ENCODE measurements at places on chromosomes 7 and 10. TPM values are rescaled to one million over a fixed set of nuclear protein-coding genes. Genes with fewer than 3 reads are reported as not detected.

Gene SPDYE5
- total RNA-seq: not detected

Gene PRR15
- not detected for total RNA-seq

DNA sequence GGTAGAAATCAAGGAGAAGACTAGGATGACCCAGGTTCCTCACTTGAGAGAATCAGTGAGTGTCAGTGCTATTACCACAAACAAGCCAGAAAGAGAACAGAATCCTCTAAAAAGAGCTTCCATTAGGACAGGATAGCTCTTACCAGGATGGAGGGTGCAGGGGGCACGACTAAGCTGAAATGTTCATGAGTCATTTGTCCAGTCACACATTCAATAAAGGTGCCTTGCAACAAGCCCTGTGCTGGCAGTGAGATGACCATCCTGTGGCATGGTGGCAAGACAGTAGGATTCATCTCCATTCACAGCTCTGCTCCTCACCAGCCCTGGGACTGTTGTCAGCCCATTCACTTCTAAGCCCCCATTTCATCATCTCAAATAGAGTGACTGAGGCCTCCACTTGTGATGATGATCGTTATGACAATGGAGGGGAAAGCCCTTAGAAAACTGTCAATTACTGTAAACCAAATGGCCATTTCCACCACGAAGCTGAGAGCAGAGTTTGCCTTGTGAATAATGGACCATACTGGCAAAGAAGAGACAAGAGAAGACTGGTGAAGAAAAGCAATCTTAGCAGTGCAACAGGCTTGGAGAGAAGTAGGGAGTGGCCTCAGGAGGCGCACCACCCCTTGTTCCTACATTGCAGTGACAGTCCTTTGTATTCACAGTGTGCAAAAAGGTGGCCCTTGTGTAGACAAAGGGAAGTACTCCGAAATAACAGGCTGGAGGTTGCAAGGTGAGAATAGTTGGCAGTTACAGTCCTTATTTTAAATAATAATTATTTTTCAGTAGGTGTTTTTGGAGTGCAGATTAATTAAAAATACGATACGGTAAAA, 9.0 kb upstream of the WIPF3 start:
- no peak for DNase-seq
- no peaks in the 10 kb centered on the region for H3K36me3 ChIP-seq
- no peak overlapping the region for H3K4me3 ChIP-seq

- H3K4me3 ChIP-seq: no peak overlapping the region
- no peaks in the 10 kb centered on the region for H3K36me3 ChIP-seq
- H3K27me3 ChIP-seq: peaks cover 4% of the 10 kb centered on the region
- peaks cover 8% of the 10 kb centered on the region for H3K4me1 ChIP-seq
- DNase-seq: no peak
Observed at GRCh38 chr10:96292971-96293920, 11.0 kb upstream of the DNTT start.

DNA sequence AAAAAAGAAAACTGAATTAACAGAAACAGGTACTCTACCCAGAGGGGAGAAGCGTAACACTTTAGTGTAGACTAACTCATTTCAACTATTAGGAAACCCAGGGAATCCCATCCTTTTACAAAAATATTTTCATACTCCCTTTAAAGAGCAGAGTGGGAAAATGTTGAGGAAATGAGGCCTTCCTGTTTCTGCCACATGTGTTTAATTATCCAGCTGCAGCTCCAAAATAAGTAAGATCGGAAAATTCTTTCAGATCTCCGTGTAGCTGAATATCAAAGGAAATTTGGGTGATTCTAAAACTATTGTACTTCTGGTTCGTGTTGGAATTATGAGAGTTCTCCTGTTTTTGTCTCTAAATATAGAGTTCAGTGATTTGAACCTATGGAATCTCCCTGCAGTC, 58.0 kb upstream of the CAV2 start:
- no peak overlapping the region for H3K27ac ChIP-seq
- H3K36me3 ChIP-seq: no peaks in the 10 kb centered on the region
- DNase-seq: no peak
- no peaks in the 10 kb centered on the region for H3K4me1 ChIP-seq
- H3K4me3 ChIP-seq: no peak overlapping the region

DNA sequence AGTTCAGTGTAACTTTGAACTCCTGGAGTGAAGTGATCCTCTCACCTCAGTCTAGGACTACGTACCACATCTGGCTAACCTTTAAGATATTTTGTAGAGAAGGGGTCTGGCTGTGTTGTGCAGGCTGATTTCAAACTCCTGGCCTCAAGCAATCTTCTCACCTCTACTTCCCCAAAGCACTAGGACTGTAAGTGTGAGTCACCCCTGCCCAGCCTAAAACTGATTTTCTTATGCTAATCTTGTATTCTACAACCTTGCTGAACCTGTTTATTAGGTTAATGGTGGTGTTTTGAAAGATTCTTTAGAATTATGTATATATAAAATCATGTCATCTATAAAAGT, 58.0 kb downstream of the LCOR start:
- H3K4me1 ChIP-seq: peaks cover 24% of the 10 kb centered on the region
- H3K36me3 ChIP-seq: peaks cover 54% of the 10 kb centered on the region
- H3K27ac ChIP-seq: no peak overlapping the region
- no peaks in the 10 kb centered on the region for H3K27me3 ChIP-seq
- DNase-seq: no peak

DNA sequence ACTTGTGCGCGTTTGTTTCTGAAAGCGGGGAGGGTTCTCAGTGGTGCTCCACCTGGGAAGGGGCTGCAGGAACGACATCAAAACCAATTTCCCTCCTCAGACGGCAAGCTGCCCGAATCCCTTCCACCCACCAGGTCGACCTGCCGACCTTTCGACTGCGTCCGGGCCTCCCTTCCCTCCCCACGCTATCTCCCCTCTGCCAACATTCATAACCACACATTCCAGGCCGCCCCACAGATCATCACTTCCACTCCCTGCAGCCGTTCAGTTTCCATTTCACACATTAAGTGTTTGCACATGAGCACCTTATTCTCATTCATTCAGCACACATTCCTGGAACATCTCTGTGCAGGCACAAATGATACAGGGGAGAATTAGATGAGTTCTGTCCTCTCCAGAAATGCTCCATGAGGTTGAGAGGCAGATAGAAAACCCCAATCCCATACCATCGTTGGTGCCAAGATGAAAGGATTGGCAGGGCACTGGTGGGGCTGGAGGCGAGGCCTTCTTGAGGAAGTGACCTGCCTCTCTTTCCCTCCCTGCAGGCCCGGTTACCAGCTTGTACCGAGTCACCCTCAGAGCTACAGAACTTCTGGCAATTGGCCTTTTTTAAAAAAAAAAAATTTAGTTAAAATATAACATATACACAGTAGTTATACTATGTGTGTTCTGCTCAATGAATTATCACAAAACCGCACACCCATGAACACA, 70.0 kb downstream of the MINDY4 start:
- no peak overlapping the region for H3K4me3 ChIP-seq
- H3K36me3 ChIP-seq: no peaks in the 10 kb centered on the region
- DNase-seq: no peak
- H3K27ac ChIP-seq: no peak overlapping the region
- no peaks in the 10 kb centered on the region for H3K4me1 ChIP-seq
- no peaks in the 10 kb centered on the region for H3K27me3 ChIP-seq

Measured in activated CD4-positive, alpha-beta T cell treated with anti-CD3 and anti-CD28 coated beads, Interleukin-2, amount 10 ng/mL, durations not matched to agents 7 days and 5 days (primary cell).